ENCODE measurements at places on chromosomes 2 and 18.
A peak's percentile ranks its signal among the peaks of the same experiment; 100 is the strongest.

DNA sequence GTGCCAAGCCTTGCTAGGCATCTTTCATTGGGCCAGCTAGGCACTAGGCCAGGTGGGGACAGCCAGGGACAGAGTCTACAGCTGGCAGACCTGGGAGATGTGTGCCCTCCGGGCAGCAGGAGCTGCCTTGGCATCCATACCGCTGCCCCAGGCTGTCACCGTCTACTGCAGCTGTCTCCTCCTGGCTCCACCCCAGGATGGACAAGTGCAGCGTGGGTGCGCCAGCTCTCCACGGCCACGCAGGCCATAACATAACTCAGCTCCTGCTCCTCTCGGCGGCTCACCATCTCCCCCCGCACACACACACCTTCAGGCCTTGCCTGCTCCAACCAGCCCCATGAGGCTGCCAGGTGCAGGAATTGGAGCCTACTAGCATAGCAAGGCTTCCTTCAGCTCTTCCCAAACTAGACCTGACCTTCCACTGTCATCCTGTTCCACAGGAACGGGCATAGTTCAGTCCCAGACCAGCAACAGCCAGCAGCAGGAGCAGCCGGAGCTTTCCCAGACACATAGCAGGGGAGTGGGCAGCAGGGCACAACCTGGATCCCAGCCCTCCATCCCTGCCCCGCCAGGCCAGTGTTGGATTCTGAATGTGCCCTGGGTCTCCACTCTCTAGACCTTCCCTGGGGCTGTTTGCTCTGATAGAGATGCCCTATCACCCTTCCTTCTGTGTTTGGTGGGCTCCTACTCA is 2.5 kb upstream of the ADRA2B start:
- no peak for DNase-seq

DNA sequence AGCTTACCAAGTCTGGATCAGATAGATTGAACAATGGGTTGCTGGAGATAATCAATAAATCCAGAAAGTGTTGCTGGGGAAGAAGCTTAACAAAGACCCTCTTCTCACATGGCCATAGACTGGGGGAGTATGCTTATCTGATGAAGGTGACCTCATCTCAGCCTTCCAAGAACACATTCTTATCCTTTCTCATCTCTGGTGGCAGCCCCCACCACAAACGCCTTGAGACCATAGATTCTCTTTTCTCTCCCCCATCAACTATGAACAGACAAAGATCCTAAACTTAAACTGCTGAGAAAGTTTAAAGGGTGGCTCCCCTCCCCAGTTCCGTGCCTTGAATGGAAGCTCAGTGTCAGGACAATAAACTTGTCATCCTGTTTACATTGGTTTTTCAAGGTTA is 428.7 kb upstream of the TRIB2 start:
- no peak for DNase-seq

- DNase-seq, result no peak
Measured at GRCh38 chr2:10980886-10981425, 69.2 kb downstream of the KCNF1 start.

GRCh38 chr2:240645801-240646175 is 20.5 kb downstream of the GPR35 start:
- DNase-seq, result no peak

DNA sequence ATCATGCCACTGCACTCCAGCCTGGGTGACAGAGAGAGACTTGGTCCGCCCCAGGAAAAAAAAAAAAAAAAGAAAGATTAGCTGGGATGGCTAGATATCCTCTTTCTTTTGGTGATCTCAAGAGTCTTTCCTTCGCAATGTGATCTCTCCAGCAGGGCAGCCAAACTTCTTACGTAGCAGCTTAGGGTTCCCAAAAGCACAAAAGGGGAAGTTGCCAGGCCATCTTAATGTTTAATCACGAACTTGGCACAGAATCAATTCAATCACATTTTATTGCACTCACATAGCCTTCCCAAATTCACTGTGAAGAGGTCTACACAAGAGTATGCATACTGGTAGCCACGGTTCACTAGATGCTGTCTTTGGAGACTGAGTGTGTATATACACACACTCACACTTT is 53.1 kb downstream of the VIL1 start:
- no peak for DNase-seq

DNA sequence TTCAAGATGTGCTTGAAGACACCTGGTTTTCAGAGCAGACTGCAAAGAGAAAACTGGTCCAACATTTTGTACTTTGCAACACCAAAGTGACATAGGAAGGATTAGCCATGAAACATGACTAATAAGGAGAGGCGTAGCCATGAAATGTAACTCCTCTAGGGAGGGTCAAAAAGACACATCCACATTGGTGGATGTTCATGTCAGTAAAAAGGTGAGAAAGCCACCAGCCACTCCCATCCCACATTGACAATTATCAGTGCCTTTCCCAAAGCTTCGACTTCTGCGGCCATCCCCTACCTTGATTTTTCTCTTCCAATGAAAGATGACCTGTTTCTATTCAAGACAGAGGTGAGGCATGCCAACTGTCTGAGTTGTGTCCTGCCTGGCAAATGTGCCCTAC is 223.2 kb downstream of the ALK start:
- no peak for DNase-seq

DNA sequence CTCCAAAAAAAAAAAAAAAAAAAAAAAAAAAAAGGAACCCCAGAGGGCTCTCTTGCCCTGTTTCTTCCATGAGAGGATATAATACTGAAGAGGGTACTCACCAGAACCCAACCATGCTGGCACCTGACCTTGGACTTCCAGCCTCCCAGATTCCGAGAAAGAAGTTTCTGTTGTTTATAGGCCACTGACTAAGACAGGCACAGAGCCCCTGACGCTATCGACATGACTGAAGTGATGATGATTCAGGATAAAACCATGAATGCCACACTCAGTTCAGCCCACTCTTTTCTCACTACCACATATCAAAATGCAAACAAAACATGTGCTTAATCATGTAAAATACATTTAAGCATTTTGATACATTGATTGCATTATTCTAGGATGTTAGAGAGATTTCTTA is 66.1 kb upstream of the CDCA7 start:
- no peak for DNase-seq

DNA sequence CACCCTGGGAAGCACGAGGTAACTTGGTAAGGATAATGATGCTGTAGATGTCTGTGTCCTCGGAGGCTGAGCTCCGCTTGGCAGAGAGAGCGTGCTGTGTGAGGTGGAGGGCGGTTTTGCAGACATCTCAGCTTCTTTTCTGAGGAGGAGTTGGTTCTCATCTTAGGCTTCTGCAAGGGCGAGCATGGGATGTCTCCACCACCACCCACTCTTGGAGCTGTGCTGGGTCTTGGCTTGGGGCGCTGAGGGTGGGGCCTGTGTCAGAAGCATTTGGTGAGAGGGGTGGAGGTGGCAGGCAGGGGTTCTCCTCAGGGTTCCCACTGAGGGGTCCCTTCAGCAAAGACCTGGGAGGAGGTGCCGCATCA is 9.2 kb downstream of the OXER1 start:
- no peak for DNase-seq

GRCh38 chr18:23377669-23378301 is 75.3 kb upstream of the RIOK3 start:
- DNase-seq, result no peak

GRCh38 chr18:62963507-62963906 is 248.2 kb downstream of the PHLPP1 start:
- DNase-seq, result no peak

DNA sequence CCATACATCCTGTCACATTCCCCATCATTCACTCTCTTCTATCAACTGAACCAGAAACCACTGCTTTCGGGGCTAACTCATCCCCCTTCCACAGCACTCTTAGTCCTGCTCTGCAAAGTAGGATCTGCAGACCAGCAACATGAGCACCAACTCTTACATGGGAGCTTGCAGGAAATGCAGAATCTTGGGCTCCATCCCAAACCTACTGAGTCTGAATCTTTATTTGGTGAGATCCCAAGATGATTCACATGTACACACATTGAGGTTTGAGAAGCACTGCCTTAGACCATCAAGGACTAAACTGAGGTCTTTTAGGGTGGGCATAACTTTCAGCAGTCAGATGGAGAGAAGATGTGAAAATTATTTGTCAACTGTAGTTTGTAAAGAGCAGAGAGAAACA is 235.6 kb upstream of the EPHA4 start:
- DNase-seq, result no peak

- DNase-seq, result no peak
Measured at GRCh38 chr2:134368009-134368817, 114.3 kb downstream of the MGAT5 start.

- no peak for DNase-seq
Measured at GRCh38 chr2:9735335-9735734, 104.5 kb upstream of the YWHAQ start.

DNA sequence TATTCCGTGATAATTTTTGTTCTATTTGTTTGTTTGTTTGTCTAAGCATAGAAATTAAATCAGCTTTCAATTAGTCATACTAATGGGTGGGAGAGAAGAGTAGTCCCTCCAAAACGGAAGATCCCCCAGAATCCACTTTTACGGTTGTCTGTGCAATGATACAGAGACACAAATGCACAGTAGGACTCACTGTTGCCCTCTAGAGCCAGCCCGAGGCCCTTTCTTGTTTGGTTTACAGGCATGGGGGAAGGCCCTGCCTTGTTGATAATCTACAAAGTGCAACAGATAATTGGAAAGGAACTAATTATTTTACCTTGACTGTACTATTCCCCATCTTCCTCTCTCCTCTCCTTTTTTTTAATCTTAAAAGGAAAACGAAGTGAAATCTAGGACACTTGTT is 121.1 kb downstream of the ACOXL start:
- peak; percentile 7 for DNase-seq

GRCh38 chr2:235989591-235989990 is 178.6 kb downstream of the GBX2 start:
- DNase-seq, result no peak

GRCh38 chr2:229783108-229783721 is 68.9 kb upstream of the DNER start:
- DNase-seq, result no peak

- no peak for DNase-seq
Measured at GRCh38 chr2:23092831-23093230, 292.1 kb upstream of the KLHL29 start.

GRCh38 chr2:19538411-19538963 is 180.1 kb upstream of the OSR1 start:
- DNase-seq, result no peak

DNA sequence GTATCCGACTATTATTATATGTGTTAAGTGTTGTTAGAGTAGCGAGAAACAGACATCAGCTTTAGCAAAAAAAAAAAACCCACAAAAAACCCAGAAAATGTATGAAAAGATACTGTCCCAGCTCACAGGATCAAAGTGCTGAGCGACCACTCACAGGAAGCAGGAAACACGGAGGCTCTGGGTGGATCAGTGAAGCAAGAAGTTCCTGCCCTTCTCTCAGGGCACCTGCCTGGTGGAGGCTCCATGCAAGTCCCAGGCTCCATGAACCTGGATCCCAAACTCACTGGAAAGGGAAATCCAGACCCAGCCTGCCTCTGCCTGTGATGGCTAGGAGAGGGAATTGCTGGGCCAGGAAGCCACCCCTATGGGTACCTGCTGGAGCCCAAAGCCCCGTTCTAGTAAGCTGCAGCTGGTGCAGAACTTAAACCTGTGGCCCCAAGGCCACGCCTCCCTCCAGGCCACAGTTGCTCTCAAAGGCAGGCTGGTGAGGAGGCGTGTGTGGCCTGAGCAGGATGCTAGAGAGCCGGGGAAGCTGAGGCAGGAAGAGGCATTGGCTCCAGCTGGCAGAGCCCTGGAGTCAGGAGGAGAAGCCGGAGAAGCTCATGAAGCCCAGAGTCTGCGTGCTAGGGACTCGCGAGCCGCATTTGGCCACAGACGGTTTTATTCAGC is 63.5 kb upstream of the TAF1B start:
- DNase-seq, result no peak

DNA sequence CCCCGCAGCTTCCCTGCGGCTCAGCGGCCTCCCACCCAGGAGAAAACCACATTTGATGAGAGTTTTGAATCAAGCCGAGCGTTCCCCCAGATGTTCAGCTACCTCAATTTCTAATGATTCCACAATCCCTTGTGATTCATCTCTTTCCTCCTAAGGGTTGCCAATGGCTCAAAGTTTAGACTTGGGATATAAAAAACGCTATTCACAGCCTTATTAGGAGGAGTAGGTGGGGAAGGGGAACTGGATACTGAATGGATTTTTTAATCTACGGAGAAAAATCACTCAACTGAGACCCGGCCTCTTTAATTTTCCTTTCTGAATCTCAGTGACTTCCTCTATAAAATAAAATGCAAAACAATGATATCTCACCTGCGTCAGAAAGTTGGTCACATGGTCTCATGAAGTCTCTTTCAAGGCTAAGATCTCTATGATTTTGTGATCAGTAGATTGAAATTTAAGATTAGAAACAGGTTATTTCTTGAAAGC is 192.6 kb upstream of the TCF4 start:
- DNase-seq, result no peak

DNA sequence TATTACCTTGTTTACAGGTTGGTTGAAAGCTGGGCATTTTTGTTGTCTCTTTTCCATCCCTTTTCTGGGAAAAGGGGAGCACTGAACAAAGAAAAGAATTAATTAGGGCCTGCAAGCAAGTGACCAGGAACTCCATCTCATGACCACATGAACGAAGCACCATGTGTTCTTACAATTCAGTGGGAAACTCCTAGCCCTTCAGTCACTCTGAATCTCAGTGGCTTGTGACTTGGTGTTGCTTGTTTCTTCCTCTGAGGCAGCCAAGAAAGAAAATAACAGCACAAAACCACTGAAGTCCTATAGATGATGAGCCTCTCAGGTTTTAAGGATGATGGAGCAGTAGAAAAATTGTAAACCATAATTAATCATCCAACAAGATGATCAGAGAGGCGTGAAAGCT is 129.1 kb upstream of the CAB39 start:
- DNase-seq, result no peak

GRCh38 chr2:240146627-240147278 is 6.3 kb upstream of the OTOS start:
- no peak for DNase-seq

- DNase-seq, result no peak
Measured at GRCh38 chr2:84851876-84852275, 29.0 kb downstream of the TRABD2A start.

DNA sequence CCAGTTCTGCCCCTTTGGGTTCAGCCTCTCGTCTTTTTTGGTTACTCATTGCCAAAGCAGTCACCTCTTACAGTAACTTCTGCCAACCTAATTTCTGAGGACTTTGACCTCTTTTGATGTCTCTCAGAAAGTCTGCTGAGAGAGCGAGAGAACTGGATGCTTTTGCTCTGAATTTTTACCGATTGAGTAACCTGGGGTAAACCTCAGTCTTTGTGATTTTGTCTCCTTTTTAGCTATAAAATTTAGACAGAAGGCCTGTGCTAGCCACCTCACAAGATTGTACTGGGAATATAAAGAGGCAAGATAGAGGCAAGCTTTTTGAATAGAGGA is 34.8 kb upstream of the IL1R1 start:
- DNase-seq, result no peak

- no peak for DNase-seq
Measured at GRCh38 chr2:9191041-9191481, 15.6 kb upstream of the ASAP2 start.

DNA sequence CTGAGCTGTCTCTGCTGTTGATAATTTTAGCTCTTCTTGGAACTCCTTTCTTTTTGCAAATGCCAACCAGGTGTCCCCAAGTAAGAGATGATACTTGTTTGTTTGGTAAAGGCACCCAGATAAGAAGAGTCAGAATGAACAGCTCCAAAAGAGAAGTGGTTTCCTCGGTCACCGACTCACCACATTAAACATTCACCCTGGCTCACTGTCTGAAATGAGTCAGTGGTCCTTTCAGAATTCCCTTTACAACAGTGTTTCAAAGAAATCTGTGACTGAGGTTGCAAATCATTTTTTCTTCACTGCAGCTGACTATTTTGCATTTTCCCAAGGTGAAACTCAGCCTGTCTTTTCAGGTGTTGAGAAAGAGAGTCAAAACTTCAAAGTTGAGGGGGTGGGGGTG is 16.2 kb upstream of the CXCR4 start:
- no peak for DNase-seq

GRCh38 chr18:28113271-28114029 is 63.5 kb downstream of the CDH2 start:
- DNase-seq, result no peak

All from SHP77 treated with DMSO at 0.1 percent for 48 hours (cell line).